MCF 10A (cell line): ENCODE measurements at places on chromosomes 5 and 9.

DNA sequence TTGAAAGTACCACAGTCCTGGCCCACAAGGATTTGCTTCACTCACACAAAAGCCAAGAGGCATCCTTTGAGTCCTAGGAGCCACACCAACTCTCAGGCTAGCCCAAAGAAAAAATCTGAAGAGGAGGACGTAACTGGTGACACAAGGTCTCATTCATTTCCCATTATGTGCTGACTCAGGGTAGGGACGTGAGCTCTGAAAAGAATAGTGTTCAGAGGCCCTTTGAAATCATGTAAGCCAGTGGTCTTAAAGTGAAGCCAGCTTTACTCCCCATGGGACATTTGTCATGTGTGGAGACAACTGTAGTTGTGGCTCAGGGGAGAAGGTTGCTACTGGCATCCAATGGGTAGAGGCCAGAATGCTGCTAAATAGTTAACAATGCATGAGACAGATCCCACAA is 332.4 kb downstream of the KCTD16 start:
- no peak for DNase-seq

DNA sequence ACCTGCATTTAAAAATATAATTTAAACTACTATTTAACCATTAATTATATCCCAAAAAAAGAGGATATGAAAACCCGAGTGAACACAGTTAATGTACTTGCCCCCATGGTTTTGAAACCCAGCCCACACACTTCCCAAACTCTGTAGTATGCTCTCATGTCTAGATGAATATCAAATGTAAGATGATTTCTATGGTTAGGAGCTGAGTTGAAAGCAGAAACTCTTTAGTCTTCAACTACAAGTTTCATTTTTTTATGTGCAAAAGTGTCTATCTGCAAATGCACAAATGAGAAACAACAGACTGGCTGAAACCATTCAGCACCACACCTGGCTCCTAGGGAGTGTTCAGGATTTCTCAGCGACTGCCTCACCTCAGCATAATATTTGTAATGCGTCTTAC is 183.3 kb downstream of the SEMA5A start:
- no peak for DNase-seq

DNA sequence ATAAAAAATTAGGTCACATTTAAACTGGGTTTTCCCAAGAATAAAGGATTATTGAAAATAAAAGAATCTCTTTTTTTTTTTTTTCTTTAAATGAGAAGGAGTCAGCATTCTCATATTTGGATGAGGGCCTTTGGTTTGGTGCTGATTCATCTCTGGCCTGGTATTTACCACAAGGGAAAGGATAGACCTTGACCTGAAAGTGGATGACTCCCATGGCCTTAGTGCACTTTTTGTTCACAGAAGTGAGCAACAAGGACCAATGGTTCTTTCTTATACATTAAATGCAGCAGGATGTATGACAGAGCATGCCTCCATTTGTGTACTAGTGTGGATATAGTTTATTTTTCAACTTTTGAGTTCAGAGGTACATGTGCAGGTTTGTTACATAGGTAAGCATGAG is 6.9 kb downstream of the YTHDC2 start:
- DNase-seq, result peak; percentile 20

DNA sequence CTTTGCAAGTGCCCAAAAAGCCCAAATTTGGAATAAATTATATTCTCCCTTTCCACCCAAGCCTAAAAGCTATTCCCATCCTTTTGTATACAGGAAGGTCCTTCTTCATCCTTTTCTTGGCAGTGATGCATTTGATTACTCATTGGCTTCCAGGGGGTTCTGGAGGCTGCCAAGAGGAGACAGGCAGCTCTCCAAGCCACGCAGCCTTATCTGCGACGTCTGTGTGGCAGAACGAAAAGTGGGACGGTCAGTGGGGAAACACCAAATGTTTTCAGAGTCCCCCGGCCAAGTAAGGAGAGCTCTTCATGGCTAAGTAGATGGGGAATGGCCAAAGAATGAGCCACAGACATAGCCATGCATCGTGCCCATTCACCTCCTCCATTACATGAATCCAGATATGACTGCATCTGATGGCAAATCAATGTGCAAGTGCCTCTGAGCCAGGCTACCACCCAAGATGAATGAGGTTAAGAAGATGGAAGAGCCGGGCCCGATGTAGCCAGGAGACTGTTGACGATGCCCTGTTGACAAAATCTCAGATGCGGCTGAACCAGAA is 12.1 kb downstream of the ADAM19 start:
- DNase-seq, result peak; percentile 79

- DNase-seq, result peak; percentile 66
These were observed 8.9 kb downstream of the CXCL14 start for GRCh38 chr5:135569755-135570452.

GRCh38 chr5:112238473-112238872 is 180.6 kb downstream of the EPB41L4A start:
- no peak for DNase-seq

DNA sequence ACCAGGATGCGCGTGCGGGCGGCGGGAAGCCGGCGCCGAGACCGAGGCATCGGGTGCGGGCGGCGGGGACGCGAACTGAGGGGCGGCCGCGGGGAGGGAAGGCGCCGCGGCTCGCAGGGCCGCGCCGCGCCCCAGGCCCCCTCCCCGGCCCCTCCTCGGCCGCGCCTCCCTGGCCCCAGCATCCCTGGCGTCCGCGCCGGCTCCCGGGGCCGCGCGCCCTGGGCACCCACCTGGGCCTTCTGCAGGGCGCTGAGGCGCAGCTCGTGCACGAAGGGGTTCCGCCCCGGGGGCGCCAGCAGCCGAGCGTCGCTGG is 324 bp downstream of the LPCAT1 start:
- DNase-seq, result no peak

- no peak for DNase-seq
These were observed 34.1 kb upstream of the EFNA5 start for GRCh38 chr5:107704681-107705401.

- no peak for DNase-seq
These were observed 419.8 kb upstream of the CHD1 start for GRCh38 chr5:99348597-99348996.

- DNase-seq, result no peak
These were observed 101.6 kb downstream of the TRIO start for GRCh38 chr5:14244721-14245120.

- DNase-seq, result no peak
These were observed 75.7 kb upstream of the LARP1 start for GRCh38 chr5:154679501-154679900.

GRCh38 chr5:56971275-56971674 is 19.4 kb upstream of the MIER3 start:
- no peak for DNase-seq

DNA sequence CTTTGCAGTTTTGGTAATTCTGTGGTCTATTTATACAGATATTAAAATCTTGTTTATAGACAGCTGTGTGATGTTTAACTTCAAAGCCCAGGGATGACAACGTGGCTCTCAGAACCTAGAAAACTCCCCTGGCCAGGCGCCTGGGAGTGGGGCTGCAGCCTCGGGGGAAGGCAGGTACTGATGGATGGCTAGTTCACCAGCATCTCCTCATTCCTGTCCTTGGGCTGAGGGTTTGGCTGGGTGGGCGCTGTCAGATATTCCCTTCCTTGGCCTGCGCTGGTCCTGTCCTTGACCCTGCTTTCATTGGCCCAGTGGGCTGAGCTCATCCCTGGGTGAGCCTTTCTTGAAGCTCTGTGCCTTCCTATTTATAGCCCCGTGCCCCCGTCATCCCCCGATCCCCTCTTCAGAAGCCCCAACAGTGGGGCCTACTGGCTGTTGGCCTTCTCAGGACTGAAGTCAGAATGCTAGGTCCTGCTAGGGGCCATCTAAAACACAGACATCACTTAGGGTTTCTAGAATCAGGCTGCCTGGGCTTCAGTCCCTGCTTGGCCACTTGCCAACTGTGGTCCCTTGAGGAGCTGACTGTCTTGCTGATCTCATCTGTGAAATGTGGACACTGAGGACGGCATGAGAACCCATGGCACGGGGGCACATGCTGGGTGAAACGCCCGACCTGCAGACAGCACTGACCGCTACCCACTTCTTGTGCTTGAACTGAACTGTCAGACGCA is 20.9 kb downstream of the SH3GLB2 start:
- DNase-seq, result no peak

- DNase-seq, result no peak
These were observed 75.8 kb upstream of the PPP1R2B start for GRCh38 chr5:156774273-156774672.

GRCh38 chr5:137960819-137961218 is 71.6 kb downstream of the PKD2L2 start:
- no peak for DNase-seq

- DNase-seq, result no peak
These were observed 220.1 kb downstream of the PIK3R1 start for GRCh38 chr5:68435611-68436010.

- DNase-seq, result peak; percentile 92
These were observed 17.3 kb downstream of the TRIM7 start for GRCh38 chr5:181187500-181188213.

- DNase-seq, result no peak
These were observed 4.5 kb downstream of the GRIN1 start for GRCh38 chr9:137143459-137143858.

DNA sequence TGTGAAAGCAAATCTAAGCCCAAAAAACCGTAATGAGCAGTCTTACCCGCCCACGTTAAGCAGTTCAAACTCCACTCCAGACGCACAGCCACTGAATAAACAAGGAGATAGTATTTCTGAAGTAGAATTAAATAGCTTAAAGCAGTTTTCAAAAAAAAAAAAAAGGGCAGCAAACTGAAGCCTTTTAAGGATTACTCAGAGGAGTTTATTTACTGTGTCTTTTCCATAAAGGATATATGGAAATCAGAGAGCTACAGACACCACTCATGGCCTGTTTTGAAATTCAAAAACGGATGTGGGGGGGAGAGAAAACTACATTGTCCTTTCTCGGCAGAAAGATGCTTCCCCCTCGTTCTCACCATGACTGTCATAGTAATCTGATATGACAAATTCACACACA is 83.7 kb upstream of the IRX1 start:
- no peak for DNase-seq

- DNase-seq, result peak; percentile 33
These were observed 304.6 kb downstream of the PDE4D start for GRCh38 chr5:59588922-59589321.

GRCh38 chr5:78983601-78984438 is 1.3 kb downstream of the ARSB start:
- no peak for DNase-seq

GRCh38 chr9:26856413-26857032 is 36.1 kb downstream of the CAAP1 start:
- peak; percentile 76 for DNase-seq

DNA sequence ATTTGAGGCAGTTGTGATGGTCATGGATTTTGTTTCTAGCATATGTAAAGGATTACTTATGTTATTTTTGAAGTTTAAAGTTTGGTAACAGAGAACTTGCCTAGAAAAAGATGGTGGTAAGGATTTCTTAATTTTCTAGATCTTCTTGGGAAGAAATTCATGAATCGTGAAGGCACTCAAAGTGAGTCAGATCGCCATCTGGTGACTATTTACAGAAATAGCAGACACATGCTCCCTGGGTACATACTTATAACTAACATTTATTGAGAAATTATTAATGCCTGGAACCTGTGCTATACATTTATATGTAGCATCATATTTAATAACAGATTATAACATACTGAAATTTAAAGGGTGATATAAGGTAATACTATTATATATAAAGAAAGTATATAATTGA is 299.7 kb downstream of the IZUMO3 start:
- peak; percentile 60 for DNase-seq

- DNase-seq, result peak; percentile 22
These were observed 116.6 kb upstream of the SLC44A1 start for GRCh38 chr9:105127863-105128220.

- DNase-seq, result no peak
These were observed 15.3 kb upstream of the FIBCD1 start for GRCh38 chr9:130954317-130954716.

GRCh38 chr5:2841208-2841607 is 89.7 kb upstream of the IRX2 start:
- DNase-seq, result peak; percentile 46

DNA sequence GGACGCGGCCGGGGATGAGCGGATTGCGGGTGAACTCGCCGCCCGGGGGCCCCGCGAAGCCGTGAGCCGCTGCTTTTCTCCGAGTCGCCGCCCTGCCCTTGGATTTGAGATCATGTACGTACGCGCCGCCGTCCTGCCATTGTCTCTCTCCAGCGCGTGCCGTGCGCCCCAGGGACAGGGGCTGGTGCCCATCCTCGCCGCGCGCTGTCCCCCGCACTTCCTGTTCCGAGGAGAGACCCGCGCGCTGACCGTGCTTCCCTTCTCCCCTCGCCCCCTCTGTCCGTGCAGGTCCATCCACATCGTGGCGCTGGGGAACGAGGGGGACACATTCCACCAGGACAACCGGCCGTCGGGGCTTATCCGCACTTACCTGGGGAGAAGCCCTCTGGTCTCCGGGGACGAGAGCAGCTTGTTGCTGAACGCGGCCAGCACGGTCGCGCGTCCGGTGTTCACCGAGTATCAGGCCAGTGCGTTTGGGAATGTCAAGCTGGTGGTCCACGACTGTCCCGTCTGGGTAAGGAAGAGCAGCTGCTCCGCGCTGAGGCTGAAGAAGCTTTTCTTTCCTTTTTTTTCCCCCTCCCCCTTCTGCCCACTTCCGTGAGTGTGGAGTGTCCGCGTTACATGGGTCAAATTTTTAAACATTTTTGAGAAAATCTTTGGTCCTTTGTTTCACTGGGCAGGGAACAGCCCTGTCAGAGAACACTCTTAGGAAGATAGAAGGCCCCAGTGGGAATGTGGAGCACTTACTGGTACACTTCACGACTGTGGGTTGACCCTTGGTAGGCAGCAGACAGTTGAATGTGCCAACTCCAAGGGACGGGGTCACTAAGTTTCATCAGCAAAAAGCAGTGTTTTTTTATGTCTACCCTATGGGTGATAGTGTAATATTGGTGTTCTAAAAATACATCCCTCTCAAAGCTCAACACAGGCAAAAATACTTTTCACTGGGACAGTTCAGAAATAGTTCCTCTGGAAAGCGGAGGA is 727 bp downstream of the RHOBTB3 start:
- DNase-seq, result peak; percentile 33

DNA sequence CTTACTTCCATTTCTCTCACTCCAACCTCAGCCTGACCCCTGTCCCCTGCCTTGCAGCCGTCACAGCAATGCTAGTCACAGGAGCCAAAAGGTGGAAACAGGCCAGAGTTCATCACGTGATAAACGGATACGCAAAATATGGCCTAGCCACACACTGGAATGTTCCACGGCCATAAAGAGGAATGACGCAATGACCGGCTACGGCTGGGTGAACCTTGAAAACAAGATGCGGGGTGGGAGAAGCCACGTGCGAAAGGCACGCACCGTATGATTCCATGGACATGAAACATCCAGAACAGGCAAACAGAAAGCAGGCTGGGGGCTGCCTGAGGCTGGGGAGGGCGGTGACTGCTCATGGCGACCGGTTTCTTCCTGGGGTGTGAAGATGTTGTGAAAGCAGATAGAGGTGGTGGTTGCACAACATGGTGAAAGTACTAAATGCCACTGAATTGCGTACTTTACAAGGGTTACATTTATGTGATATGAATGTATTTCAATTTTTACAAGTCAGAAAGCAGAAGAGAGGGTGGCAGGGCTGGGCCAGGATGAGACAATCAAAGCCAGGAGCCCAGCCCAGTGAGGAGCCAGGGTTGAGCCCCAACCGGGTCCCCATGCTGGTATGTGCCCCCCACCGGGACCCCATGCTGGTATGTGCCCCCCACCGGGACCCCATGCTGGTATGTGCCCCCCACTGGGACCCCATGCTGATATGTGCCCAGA is 117.8 kb upstream of the SARDH start:
- peak; percentile 82 for DNase-seq
